Stimulated activated CD8-positive, alpha-beta memory T cell treated with anti-CD3 and anti-CD28 coated beads, Interleukin-15, amount 100 ng/mL, for 1 hour (primary cell): ENCODE measurements at places on chromosomes 16 and 17.

GRCh38 chr16:30989469-30990047, 4.6 kb downstream of the HSD3B7 start:
- no peak for DNase-seq

DNA sequence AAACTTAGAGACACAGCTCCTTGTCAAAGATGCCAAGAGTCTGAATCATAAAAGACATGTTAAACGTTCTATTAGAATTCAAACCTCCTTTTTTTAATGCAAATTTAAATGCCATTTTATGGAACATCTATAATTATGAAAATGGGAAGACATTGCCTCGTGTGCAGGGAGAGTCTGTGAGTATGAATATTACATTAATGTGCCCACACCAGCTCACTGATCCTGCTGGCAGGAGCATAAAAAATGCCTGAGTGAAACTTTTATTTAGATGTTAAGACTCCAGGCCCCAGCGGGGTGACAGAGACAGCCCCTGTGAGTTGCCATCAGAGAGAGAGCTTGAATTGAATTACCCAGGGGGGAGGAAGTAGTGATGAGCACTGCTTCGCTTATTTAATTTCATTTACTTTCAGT, 84.8 kb downstream of the SNX11 start:
- no peak for DNase-seq

- no peak for DNase-seq
Measured at GRCh38 chr16:6081320-6081976, 983.9 kb upstream of the EEF2KMT start.

- no peak for DNase-seq
Measured at GRCh38 chr17:78889531-78889930, 13.5 kb downstream of the CEP295NL start.

- DNase-seq, result no peak
Measured at GRCh38 chr16:53770641-53771040, 66.7 kb downstream of the FTO start.

- no peak for DNase-seq
Measured at GRCh38 chr16:57245472-57246113, 534 bp downstream of the ARL2BP start.

- DNase-seq, result no peak
Measured at GRCh38 chr17:70195091-70195490, 25.8 kb downstream of the KCNJ2 start.
